ENCODE measurements at places on chromosomes 5 and 9.
A peak's percentile ranks its signal among the peaks of the same experiment; 100 is the strongest.

DNA sequence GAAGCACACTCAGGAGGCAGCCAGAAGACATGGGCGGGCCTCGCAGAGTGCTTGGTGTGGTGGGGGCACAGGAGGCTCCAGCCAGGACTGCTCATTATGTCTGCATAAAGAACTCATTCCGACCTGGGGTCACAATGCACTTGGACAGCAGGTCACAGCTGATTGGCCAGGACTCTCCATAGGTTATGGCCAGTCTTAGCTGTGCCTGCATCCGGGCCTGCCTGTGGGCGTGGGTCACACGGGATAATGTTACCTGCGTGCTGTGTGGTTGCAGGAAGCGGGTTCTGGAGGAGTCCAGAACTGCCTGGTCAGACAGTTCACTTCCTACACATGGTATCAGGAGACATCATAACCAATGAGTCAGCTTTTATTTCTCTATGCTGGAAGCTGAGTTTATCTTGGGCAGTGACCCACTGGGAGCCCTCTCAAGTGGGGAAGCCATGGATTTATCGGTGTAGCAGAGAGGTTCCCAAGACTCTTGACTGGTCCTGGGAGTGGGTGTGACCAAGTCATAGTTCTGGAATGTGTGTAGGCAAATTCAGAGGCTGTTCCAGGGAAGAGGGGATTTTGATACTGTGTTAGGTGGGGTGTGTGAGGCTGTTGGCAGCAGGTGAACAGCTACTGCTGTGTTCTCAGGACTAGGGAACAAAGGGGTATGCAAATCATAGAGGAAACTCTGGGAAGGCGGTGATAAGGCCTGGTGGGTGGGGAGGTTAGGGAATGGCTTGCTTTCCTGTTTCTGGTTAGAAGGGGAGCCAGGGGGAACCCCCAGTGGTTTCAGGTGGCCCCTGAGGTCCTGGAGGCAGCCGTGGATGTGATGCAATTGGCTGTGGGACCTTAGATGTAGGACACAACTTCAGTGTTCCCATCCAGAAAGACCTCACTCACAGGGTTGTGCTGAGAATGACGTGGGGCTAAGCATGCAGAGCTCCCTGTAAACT, 51.3 kb downstream of the ARHGEF37 start:
- no peak for DNase-seq

- no peak for DNase-seq
These were observed 426.8 kb upstream of the CLINT1 start for GRCh38 chr5:158285698-158286097.

DNA sequence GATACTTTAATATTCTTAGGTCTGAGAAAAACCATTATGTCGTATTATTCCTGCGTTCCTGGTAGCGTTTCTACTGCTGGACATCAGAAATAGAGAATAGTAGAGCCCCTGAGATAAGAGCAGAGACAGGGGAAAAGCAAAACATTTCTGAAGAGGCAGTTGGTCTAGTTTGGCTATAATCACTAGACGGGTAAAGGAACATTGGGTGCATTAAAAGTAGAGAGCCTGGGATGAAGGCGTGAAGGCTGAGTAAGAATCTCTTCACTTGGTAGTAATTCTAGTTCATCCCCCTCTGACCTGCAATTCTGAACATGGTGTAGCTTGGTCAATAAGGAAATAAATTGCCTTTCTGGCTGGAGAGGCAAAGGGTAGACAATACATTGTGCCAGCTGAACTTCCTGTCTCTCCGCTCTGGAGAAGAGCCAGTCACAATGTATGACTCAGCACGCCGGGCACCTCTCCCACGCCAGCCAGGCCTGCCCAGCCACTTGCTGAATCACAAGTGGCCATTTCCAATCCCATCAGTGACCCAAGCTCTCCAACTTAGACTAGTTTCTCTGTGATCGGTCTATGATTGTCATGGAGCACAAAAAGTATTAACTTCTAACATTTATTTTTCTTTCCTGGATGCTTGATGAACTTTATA, 75.4 kb downstream of the STK32A start:
- no peak for DNase-seq

- no peak for DNase-seq
These were observed 117.9 kb upstream of the KCNN2 start for GRCh38 chr5:114243972-114244317.

- DNase-seq, result no peak
These were observed 475.2 kb downstream of the HINT1 start for GRCh38 chr5:130689831-130690230.

DNA sequence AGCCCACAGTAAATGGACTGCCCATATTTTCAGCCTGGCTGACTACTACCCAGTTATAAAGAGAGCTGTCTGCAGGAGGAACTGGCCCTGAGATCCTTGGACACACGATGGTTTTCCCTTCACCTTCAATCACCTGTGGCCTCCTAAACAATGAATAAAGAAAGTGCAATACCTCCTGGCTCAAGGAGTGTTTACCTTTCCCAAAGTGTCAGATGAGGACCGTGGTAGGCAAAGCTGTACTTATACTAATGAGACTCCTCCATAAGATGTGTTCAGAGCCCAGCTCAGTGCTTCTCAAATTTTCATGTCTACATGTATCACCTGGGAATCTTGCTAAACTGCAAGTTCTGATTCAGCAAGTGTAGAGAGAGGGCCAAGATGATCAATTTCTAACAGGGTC, 284.5 kb upstream of the VLDLR start:
- DNase-seq, result no peak

DNA sequence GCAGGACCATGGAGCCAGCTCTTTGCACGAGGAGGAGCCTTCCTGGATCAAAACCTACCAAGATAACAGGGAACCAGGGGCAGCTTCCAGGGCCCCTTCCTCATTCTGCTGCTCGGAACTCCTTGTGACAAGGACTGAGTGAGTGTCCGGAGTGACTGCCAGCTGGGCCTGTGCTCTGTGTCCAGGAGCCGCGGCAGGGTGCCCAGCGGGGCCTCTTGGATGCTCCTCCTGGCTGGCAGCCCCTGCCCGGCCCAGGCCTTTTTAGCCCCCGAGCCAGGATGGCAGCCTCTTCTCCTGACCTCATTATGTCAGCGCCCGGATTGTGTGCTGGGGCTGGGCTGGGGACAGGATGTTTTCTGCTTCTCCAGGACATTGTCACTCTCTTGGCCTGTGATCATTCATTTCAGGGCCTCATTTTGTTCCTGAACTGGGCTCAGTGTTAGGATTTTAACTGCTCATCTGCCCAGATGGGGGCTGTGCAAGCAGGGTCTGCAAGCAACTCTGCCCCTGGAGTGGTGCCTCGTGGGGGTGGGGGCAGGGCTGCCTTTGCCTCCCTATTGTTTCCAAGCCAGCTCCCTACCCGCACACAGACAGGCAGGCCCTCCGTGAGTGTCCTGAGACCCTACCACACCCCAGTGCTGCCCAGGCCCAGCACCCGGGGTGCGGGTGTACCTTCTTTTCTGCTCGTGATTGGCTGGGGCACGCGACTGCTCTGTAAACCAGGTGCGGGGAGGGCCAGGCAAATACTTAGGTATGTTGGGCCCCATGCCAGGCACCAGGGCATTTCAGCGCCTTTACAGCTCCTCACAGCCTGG, 161.6 kb downstream of the COL23A1 start:
- no peak for DNase-seq

GRCh38 chr9:93123561-93124283, 10.3 kb downstream of the NINJ1 start:
- DNase-seq, result no peak

GRCh38 chr5:158324236-158324635, 465.3 kb upstream of the CLINT1 start:
- no peak for DNase-seq

GRCh38 chr9:130682421-130683121, 11.0 kb upstream of the EXOSC2 start:
- peak; percentile 36 for DNase-seq

DNA sequence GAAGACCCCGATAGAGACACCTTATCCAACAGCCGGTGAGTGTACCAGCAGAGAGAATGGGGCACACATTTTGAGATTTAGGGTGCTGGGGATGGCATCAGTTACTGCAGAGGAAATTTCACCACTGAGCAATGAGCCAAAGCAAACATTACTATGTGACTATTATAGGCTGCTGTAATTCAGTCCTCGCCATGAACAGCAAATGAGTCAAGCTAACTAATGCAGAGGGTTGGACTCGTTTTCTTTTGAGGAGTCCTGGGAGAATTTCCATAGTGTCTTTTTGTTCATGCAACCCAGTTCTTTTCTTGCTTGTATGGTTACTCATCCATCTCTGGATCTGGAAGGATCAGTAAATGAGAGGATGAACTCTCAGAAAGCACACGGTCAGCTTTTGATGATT, 323.8 kb downstream of the PSAT1 start:
- DNase-seq, result no peak

Measured in AG09319 (cell line).